NCI-H2081 (cell line): ENCODE measurements at places on chromosomes 3 and 15.
A peak's percentile ranks its signal among the peaks of the same experiment; 100 is the strongest.

DNA sequence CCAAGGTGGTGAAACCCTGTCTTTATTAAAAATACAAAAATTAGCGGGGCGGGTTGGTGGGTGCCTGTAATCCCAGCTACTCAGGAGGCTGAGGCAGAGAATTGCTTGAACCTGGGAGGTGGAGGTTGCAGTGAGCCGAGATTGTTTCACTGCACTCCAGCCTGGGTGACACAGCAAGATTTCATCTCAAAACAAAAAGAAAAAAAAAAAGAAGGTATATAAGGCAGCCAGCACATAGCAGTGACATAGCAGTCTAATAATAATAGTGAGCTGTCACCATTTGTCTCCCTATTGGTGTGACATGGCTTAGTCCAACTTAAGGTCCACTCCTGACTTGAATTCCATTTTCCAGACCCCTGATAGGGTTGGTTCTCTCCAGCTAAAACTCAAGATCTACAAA, 8.8 kb upstream of the LACTB start:
- DNase-seq = no peak

DNA sequence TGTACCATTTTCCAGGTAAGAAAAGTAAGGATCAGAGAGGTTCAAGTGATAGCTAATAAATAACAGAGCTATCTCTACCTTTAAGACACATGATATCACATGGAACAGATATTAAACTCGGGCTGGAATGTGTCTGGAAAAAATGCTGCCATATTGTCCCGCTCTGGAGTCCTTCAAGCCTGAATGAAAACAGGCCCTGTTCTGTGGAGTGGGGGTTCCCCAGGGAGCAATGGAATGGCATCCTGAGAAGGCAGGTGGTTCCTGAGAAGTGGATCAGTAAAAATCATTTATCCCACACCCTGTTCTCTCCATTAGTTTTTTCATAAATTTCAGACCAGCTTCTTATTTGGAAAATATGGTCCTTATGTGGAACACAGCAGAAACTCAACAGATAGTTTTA, 57.3 kb upstream of the PRTG start:
- no peak for DNase-seq

DNA sequence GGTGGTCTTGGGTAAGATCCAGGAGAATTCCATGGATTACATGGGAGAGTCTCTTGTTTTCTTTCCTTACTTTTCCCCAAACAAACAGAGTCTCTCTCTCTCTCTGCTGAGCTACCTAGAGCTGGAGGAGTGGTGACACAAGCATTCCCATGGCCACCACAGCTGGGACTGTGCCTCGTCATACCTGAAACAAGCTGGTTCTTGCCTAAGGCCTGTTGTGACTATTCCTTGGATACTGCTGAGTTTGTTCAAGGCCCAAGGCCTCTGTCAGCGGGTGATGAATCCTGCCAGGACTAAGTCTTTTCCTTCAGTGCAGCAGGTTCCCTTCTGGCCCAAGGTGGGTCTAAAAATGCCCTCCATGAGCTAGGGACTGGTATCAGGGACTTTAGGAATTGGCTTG, 378.1 kb upstream of the ZNF385D start:
- DNase-seq = no peak

DNA sequence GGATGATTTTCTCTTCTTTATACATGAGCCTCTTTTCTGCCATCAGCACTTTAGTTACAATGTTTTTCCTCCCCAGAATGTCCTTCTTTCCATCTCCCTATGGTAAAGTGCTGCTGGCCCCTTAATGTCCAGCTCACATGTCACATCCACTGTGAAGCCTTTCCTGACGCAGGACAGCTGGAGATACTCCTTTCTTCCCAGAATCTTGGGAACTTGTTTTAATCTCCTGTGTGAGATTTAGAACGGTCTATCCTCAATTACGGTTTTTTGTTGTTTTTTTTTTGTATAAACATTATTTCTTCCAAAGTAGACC, 147.7 kb upstream of the TSC22D2 start:
- no peak for DNase-seq

GRCh38 chr3:37608061-37608702, 253.5 kb upstream of the CTDSPL start:
- no peak for DNase-seq

DNA sequence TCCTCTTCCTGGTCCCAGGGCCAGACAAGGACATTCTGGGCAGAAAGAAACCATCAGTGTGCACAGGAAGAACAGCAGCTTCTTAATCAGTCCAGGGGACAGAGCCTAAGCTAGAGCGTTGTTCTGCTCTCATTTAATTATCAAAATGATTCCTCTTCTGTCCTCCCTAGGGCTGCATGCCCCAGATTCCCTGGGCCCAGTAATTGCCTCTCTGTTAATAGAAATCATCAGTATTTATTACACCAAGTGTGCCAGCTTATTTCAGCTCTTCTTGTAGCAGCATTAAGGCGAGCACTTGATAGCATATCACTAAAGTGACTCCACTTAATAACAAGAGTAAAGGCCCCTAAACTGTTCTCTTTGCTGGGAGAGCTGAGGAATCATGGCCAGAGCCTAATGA, 72.1 kb downstream of the WDR76 start:
- no peak for DNase-seq

DNA sequence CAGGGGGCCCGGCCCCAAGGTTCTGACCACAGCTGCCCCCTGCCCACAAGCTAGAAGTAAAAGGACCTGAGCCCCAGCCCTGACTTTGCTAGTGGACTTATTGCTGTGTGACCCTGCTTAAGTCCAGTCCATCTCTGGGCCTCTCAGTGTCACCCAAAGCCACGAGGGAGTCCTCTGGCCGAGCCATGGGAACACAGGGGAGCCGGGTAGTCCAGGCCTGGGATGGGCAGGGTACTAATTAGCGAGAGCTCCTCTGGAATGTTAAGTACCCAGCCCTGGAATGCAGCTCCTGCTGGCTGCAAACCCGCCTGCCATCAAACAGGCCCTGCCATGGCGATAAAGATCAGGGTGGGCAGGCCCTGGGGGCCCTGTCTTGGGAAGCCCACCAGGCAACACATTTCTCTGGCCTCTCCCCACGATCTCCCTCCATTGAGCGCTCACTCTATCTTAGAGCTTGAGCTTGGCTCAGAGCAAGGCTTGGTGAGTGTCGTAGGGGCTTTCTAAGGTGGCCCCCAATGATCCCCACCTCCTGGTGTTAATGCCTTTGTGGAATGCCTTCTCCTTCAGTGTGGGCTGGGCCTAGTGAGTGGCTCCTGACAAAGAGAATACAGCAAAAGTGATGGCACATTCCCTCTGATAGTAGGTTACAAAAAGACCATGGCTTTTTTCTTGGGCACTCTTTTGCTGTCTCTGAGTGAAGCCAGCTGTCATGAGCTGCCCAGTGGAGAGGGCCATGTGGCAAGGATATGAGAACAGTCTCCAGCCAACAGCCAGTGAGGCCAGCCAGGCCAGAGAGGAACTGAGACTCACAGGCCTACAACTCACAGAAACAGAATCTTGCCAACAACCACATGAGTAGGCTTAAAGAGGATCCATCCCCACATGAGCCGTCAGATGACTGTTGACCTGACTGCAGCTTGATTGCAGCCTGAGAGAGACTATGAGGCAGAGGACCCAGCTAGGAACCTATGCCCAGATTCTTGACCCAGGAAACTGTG, 133.1 kb downstream of the SMAD6 start:
- no peak for DNase-seq

GRCh38 chr15:71800190-71800589, 10.2 kb upstream of the NR2E3 start:
- no peak for DNase-seq

DNA sequence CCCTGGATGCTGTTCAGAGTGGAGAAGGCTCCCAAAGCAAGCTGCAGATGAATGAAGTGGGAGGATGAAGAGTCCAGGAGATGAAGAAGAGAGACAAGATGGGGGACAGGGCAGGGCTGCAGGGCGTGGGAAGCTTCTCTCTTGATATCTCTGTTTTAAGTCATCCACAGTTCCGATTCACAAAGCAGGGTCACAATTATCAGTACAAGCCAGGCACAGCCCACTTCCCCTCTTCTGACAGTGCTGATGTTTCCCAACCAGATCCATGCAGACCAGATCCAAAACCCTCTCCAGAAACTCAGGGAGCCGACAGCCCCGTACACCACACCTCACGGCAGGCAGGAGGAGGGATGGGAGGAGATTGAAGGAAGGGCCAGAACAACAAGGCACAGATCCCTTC, 31.1 kb downstream of the NTRK3 start:
- no peak for DNase-seq

GRCh38 chr15:50257332-50257731, 8.2 kb downstream of the HDC start:
- no peak for DNase-seq

GRCh38 chr3:183315739-183316138, 62.7 kb downstream of the B3GNT5 start:
- no peak for DNase-seq

DNA sequence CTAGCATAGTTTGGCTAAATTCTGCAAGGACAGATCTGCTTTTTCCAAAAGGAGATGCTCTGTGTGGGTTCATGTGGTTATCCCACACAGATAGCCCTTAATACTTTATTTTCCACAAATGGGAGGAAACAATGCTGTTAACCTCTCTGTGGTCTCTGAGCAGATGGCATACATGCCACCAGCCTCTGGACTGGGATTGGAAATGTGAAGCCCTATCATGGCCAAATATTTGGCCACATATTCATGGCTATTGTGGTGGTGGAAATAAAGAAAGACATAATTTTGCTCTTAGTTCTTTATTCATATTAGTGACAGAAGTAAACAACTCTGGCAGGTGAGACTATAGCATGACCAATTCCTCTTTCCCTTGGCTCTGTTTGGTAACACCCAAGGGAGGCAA, 726.2 kb downstream of the ROBO1 start:
- DNase-seq = no peak

DNA sequence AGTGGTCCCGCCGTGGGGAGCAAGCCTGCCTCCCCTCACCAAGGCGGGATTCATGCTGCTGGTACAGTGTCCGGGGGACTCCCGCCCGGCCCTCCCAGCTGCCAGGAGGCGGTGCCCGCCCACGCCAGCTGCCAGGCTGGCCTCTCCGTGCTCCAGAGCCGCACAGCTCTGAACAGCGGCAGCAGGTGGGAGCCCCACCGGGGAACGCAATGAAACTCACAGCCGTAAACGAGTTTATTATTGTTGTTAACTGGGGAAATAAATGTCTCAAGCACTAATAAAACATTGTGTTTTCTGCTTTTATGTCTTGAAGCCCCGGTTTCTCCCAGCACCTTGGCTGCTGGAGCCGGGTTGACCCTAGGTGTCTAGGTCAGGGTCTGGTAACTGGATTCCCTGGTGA, 317.7 kb upstream of the TLE3 start:
- peak; percentile 76 for DNase-seq

GRCh38 chr15:51382787-51383186, 41.3 kb downstream of the GLDN start:
- peak; percentile 68 for DNase-seq

- no peak for DNase-seq
Observed at GRCh38 chr3:60512506-60512905, 738.7 kb downstream of the FHIT start.

- no peak for DNase-seq
Observed at GRCh38 chr3:127990051-127990450, 62.2 kb upstream of the SEC61A1 start.

- DNase-seq = no peak
Observed at GRCh38 chr3:187286467-187287059, 5.0 kb downstream of the MASP1 start.

- no peak for DNase-seq
Observed at GRCh38 chr15:31273258-31273941, 53.2 kb upstream of the KLF13 start.
